Activated T-helper 1 cell treated with anti-CD3 and anti-CD28 coated beads, Interleukin-2, amount 50 U/mL, for 16 hours (primary cell): ENCODE measurements at places on chromosomes 1 and 21.

GRCh38 chr1:235409042-235409820 lies 42.0 kb downstream of the TBCE start:
- DNase-seq, result no peak

- DNase-seq, result no peak
These were observed 79.0 kb downstream of the PCP4 start for GRCh38 chr21:39946199-39946598.

DNA sequence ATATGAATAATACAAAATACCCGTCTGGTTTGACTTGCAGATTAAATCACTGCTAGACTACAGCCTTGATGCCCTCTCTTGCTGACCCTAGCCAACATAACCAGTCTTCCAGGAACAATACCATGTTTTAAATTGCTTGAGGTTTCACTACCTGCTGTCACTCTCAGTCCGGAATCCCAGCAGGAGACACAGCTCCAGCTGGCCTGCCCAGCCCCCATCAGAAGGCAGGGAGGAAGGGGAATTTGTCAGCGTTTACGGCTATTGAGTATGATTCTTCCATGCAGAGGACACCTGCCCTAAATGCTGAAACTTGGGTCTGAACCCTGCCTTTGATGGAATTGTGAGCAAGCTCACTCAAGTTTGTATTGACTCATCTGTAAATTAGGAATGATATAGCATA lies 33.0 kb downstream of the ZNF496 start:
- DNase-seq, result no peak

DNA sequence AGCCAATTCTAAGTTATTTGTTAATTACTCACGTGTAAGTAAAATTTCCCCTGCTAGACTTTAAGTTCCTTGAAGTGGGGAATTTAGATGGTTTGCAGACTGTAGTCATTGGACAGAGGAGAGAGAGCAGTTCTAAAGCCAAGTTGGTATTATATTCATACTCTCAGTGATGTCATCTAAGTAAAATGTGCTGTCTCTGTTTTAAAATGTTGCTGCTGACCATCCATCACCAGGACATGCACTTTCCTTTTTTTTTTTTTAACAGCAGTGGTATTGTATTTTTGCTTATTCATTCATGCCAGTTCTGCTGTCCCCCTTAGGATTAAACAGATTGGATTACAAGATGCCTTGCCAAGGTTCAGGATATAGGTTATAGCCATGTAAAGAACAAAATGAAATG lies 2.3 kb downstream of the TTLL7 start:
- no peak for DNase-seq

DNA sequence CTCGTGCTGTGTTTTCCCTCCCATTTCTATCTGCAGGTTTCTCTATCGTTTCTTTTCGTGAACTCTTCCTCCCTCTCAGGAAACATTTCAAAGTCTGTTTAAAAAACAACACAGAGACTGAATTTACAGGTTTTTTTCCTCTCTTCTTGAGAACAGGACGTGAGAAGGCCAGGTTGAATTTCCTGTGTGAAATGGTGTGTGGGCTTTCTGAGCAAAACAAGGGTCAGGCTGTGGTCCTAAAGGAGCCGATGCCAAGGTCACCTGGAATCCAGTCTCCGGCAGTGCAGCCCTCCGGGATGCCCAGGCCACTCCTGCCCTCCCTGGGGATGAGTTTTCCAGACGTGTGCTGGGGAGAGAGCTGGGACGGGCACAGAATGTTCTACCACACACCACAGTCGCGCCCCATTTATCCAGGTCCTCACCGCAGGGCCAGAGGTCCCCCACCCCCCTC lies 62.7 kb upstream of the RUNX3 start:
- no peak for DNase-seq

- no peak for DNase-seq
These were observed 79.4 kb downstream of the TOMM20 start for GRCh38 chr1:235049217-235049616.

DNA sequence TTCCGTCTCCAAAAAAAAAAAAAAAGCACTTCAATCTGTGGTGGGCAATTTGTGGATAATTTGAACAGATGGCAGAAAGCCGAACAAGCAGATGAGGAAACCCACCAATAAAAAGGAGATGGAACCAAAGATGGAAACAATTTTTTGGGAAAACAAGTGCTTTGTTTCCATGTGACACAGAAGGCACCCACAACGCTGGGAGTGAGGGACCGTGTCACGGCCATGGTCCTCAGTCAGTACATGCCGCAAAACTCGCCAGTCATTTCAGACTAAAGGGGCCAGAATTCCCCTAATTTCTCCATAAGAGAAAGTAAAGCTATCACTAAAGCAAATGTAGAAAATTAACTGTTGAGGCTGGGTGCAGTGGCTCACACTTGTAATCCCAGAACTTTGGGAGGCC lies 5.0 kb downstream of the CCNL2 start:
- no peak for DNase-seq

GRCh38 chr1:227526524-227526923 lies 36.8 kb upstream of the ZNF678 start:
- no peak for DNase-seq

- peak; percentile 25 for DNase-seq
These were observed 734 bp downstream of the MED18 start for GRCh38 chr1:28329395-28330153.
